CD4-positive, alpha-beta T cell treated with Interleukin-4 for 4 hours (primary cell): ENCODE measurements at places on chromosomes 7 and 10.

DNA sequence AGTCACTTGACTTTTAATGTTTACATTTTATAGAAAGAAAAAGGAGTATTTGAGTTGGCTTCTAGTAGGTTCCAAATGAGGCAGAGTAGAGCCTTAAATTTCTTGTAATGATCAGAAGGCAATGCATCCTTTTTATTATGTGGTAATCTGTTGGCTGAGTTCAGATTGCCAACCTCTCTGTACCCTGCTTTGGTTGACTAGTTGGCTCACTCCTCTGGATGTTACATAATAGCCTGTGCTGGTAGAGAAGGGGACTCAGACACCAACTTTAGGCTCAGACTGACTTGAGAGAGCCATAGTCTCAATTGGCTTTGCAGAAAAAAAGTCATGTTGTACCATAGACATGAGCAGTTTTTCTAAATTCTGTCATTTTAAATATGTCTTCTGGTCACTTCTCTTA lies 46.8 kb upstream of the GLCCI1 start:
- DNase-seq, result no peak

GRCh38 chr10:34538281-34538829 lies 276.7 kb downstream of the PARD3 start:
- DNase-seq, result no peak

GRCh38 chr7:101942603-101943210 lies 125.3 kb downstream of the CUX1 start:
- DNase-seq, result no peak

DNA sequence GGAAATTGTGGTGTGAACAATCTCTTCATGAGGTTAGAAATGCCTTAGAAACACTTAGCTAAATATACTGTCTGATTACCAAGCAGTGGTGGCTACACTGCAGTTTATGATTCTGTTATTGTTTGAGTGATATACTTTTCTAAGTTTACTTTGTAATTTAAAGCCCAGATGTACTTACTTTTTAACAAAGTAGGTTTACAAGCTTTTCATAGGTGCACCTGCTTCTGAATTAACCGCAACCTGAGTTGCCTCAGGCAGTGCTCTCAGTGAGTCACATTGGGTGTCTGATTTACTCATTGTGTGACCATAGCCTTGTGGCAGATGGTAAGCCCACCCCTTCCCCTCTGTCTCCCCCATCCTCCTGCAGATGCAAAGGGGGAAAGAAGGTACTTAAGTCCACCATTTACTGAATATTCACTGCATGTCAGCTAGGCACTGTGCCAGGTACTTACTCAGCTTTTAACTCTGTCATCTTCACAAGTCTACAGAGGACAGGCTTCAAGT lies 9.0 kb downstream of the MTURN start:
- DNase-seq, result peak; percentile 20

GRCh38 chr10:5553400-5554170 lies 28.8 kb downstream of the CALML3 start:
- no peak for DNase-seq

DNA sequence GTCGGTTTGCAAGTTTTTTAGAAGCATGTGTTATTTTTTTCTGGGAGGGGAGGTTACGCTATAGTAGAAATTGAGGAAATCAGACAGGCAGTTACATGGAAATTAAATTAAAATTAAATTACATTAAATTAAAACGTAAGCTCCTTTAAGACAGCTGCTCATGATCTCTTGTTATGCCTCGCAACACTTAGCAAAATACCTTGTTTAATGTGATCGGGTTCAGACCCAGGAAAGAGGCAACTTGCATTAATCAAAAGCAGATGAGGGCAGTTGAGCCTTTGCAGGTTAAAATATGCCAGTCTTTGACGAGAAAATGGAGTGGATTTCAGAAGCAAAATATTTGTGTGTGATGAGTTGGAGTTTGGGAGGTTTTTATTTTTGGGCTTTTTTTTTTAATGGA lies 651.8 kb downstream of the INHBA start:
- no peak for DNase-seq

DNA sequence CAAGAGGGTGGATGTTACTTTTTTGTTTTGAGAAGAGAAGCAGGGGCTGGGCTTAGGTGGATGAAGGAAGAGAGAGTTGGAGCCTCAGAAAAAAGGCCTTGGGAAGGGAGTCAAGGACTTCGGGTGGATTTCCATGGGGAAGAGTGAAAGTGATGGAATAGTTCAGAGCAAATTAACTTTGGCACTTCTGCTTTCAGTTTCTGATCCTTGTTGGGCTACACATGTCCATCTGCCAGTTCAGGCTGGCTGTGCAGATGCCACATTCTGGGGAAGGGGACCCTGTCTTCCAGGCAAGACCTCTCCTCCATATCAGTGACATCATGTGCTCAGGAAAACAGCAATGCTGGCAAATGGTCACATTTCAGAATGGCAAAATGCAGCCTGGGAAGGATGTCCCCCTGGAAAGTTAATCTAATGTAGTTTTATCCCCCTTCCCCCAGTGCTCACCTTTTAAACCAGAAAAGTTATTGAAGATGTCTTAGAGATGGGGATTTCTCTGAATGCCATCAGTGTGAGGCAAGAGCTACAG lies 86.0 kb downstream of the WDFY4 start:
- no peak for DNase-seq

GRCh38 chr7:133807624-133808492 lies 319.3 kb upstream of the LRGUK start:
- DNase-seq, result no peak

DNA sequence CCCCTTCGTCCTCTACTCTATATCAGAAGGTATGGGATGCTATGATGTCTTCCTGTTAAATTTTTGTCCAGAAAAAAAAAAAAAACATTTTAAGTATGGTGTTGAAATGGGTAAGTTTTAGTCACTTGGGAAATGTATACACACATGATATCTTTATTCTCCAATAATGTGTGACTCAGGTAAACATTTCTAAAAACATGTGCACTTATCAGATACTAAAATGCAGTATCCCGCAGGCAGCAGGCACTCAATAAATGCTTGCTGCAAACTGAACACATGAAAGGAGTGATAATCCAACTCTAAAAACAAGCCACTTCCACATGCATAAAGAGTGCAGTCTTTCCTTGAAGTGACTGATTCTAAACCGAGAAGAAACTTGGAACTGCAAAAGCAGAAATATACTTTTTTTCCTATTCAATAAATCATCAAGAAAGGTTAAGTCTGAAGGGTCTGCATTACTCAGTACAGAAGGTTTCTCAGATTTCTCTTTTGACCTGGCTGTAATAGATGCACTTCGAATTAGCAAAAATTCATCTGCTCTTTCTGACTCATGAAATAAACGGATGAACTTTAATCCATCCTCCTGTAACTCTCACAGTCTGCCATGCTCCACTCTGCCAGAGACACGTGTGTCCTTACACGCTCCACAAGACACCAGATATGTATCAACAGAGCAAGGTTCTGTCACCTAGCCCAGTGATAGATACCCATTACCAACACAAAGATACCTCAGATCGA lies 84.0 kb downstream of the HIPK2 start:
- DNase-seq, result no peak

GRCh38 chr7:36810489-36810888 lies 86.2 kb upstream of the AOAH start:
- no peak for DNase-seq

- DNase-seq, result no peak
Observed at GRCh38 chr7:33221390-33221789, 92.0 kb downstream of the BBS9 start.
